ENCODE measurements at places on chromosomes 2 and 18.
A peak's percentile ranks its signal among the peaks of the same experiment; 100 is the strongest.

DNA sequence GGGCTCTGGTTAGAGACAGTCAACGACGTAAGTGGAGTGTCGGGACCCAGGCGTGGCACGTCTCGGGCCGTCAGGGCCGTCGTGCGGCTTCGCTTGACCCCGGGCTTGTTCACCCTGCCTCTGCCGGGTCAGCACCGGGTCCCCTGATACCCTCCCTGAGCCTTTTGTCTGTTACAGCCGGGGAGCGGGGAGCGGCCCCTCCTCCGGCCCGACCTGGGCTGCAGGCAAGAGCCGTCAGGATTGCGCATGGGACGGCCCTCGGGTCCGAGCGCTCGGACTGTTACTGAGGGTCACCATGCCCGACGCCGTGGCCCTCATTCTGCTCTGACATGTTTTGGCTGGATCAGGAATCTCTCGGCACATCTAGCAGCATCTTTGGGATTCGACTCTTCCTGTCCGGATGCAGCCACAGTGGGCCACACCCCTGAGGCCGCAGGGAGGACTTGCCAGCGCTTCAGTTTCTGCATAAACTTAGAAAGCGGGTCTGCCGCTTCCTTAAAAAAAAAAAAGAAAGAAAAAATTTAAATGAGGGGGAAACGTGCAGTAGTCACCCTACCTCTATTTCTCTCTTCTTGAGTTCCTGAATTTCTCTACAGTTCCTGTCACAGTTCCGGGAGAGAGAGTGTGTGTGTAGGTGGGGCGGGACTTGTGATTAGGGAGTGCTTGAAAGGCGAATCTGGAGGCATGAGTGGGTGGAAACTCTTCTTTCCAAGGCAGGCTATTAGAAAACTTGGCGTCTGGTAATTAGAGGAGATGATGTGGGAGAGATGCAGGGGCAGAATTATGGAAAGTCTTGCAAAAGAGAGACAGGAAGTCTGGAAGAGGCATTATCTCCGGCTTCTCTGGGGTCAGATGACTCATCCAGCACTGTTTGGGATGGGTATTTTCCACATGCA, 909 bp downstream of the TMEM87B start:
- no peak for DNase-seq

DNA sequence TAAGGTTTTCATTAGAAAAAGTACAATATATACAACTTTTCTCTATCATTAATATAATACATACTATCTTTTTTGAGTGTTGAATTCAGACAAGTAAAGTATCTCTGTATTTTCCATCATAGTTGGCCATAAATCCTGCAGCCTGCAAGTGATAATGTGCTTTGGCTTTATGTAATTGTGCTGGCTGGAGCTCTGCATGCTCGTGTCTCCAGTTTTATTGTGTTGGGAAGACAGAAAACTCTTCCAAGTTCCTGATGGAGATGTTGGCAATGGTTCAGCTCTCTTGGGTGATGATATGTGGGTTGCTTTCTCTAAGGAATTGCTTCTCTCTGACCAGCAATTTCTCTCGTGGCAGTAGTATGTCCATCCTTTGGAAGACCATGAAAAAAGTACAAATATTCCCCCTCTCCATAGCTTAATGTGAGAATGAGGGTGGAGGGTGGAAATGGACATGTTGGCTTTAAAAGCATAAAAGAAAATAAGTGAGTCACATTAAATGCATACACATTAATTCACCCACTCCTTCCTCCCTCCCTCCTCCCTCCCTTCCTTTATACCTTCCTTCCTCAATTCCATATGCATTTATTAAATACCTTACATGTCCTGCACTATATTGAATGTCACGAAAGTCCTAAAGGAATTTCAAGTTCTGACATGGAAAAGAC, 344.2 kb downstream of the MTX2 start:
- no peak for DNase-seq

GRCh38 chr2:72543497-72544216, 282.2 kb downstream of the EXOC6B start:
- DNase-seq = no peak

- DNase-seq = no peak
Measured at GRCh38 chr2:168097431-168097830, 150.0 kb downstream of the STK39 start.

GRCh38 chr2:236960531-236960930, 125.2 kb upstream of the COPS8 start:
- no peak for DNase-seq

DNA sequence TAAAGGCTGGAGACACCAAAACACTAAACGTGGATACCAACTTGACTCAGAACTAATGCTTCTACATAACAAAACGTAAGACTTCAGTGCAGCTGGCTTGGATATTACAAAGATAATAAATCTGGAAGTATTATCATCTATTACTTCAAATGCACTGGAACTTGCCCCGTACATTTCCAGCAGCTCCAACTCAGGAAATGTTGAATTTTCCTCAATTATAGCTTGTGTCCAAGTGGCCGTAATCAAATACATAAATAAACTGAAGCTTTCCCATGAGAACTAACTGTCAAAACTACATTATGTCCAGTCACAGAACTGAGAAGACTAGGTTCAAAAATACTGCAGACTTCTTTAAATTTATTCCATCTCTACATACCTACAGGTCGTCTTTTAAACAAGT, 6.2 kb downstream of the PDE1A start:
- no peak for DNase-seq

- DNase-seq = no peak
Measured at GRCh38 chr2:205115511-205115910, 566.8 kb upstream of the NRP2 start.

DNA sequence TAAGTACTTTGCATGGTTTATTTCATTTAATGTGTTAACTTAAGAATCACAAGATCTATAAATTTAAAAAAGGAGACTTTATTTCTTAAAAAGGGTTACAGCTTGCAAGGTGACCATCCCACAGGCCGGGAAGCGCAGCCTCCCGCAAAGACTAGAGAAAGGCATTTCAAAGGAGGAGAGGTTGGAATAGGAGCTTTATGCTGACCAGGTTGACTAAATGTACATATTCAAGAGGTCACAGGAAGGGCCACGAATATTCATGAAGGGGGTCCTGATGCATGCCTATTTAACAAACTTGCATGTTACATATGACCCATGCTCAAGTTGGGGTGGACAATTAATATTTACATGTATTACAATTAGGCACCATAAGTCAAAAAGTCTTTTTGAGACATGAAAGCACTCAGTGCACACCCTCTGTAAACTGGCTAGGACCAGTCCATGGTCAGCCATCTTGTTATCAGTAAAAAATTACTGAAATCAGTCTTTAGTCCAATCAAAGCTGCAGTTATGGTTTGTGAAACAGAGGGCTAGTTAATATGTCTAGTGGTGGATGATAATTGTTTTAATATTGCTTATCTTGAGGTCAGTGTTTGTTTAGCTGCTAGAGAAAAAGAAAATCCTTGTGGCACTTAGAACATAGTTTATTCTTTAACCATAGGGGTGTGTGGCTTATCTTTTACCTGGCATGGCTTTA, 169.3 kb downstream of the KCNE4 start:
- DNase-seq = no peak

DNA sequence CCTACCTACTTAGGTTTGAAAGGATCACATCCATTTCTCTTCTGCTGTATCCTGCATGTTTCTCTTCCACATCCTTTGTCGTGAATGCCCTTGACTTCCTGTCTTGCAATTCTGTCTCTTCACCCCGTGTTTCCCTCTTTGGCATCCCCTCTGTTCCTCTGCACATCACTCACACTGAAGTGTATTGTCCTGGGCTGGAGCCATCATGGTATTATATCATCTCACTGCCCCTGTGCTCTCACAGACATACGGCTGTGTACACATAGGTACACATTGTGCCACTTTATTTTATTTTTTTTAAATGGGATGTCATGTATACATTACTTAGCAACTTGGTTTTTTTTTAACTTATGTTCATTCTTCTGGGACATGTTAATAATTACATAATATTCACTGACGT, 291.6 kb downstream of the ALPK2 start:
- no peak for DNase-seq

DNA sequence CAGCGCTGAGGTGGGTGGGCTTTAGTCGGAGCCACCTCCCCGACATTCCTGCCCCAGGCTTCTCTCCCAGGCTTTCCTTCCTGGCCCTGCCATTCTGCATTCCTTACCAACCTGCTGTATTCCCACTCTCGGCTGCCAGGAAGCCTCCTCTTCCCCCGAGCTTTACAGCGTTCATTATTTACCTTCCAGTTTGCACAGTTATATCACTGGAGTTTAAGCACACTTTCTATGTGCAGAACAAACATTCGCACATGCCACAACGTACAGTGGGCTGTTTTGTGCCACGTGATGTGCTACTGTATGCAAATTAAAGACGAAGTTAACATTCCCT, 246.3 kb downstream of the SOX11 start:
- DNase-seq = no peak

DNA sequence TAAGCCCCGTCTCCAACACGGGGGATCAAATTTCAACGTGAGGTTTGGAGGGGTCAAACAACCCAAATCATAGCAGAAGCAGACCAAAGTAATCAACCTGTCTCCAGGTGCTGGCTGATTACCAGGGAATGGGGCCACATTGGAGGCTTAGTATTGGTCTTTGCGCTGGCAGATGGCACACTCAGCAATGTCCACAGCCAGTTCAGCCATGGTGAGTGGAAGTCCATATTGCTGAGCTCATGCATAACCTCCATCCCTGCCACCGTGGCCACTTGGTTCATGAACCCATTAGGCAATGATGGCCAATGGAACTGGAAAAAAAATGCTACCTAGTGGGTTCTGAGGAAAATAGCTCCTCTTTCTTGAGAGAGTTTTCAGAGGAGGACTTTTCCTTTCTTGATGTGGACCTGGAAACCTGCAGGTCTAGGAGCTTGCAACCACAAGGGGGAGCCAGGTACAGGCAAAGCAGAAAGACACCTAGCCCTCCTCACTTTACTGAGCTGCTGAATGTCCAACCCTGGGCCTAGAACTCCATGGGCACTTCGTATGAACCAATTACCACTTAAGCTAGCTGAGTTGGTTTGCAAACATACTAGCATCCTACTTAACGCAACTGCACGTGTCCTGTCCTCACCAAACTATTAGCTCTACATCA, 128.0 kb upstream of the GYPC start:
- peak; percentile 60 for DNase-seq
